ENCODE measurements at places on chromosomes 4 and X.

GRCh38 chr4:122882857-122883735 is 39.3 kb downstream of the NUDT6 start:
- DNase-seq: no peak

- no peak for DNase-seq
Observed at GRCh38 chr4:127809173-127809800, 27.2 kb downstream of the HSPA4L start.

- no peak for DNase-seq
Observed at GRCh38 chr4:73303711-73304110, 45.1 kb upstream of the ANKRD17 start.

- no peak for DNase-seq
Observed at GRCh38 chr4:129377131-129377845, 281.3 kb downstream of the C4orf33 start.

GRCh38 chr4:139940600-139940999 is 213.4 kb downstream of the MAML3 start:
- no peak for DNase-seq

- DNase-seq: no peak
Observed at GRCh38 chrX:109952985-109953905, 49.7 kb upstream of the TMEM164 start.

DNA sequence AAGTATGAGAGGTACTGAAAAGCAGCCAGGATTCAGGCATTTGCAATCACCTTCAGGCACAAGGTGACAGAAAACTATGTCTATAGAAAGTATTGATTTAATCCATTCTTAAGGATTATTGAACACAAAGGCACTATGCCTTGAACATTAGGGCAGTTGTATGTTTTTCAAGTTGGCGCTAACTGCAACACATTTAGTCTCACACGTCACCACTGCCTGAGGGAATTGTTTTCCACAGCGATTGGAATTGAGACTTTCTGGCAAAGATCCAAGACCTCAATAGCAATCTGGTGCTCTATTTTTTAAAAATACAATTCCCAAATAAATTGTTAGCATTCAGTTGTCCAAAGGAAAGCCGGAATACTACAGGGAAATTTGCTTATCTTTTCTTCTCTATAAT is 52.7 kb upstream of the FTHL17 start:
- DNase-seq: no peak

GRCh38 chr4:165208741-165209388 is 1.5 kb downstream of the KLHL2 start:
- DNase-seq: no peak

DNA sequence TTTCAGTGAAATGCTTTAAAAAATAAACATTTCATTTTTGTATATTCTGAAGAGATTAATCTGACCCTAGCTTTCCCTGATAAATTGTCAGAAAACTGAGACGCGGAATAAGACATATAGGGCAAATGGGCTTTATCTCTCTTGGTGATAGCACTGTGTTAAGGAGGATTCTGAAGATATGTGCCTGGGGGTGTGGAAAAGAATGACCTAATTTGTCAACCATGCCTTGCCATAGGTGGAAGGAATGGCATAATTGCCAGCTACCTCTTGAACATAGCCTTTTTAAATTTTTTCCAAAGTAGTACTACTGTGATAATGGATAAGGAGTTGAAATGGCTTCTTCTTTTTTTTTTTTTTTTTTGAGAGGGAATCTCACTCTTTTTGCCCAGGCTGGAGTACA is 11.7 kb downstream of the JADE1 start:
- no peak for DNase-seq

DNA sequence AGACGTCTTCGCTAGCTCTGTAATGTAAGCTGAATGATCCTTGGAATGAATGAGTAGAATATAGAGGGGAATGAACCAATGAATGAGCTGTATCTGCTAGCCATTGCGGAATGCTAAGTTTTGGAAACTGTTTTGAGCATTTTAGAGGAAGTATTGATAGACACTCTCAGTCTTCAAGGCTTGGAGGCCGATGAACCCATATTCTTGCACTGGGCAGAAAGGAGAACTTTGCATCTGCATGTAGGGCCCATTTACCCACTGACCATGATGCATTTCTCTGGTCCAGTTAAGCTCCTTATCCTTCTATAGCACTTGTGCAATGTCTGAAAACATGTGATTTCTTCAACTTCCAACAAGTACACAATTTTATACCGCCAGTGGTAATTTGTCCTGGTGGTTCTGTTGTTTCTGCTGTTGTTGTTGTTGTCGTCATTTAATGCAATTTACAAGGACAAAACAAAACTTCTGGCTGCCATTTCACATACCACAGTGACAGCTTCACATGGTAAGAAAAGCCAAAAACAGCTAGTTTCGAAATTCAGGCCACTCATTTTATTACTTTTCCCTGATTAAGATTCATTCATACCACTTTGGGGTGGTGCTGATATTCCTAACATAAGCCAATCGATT is 85.0 kb upstream of the MTM1 start:
- no peak for DNase-seq

DNA sequence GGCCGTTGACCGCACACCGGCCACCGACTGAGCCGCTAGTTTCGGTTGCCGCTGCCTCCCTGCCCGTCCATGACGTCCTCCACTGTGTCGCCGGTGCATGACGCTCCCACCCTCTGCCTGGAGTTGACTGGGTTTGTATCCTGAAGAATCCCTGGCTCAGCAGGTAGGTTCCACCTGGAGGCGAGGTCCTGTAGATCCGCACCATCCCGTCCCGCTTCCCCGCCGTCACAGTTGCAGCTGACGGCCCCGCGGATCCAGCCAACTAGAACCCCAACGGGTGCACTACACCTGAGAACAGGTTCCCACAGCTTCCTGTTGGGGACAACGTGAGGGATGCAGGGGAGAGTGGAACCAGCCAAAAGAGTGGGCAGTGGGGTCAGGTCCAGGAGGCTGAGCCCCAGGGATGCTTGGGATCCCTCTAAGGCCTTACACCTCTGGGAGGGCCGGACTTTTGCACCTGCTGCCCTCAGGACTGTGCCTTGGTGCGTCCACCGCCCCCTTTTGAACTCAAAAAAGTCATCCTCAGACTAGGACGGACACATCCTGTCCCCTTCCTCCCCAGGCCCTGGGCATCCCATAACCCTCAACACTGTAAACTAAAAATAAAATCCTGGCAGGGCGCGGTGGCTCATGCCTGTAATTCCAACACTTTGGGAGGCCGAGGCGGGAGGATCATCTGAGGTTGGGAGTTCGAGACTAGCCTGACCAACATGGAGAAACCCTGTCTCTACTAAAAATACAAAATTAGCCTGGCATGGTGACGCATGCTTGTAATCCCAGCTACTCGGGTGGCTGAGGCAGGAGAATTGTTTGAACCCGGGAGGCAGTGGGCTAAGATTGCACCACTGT is 1.1 kb upstream of the SLBP start:
- peak; percentile 48 for DNase-seq

DNA sequence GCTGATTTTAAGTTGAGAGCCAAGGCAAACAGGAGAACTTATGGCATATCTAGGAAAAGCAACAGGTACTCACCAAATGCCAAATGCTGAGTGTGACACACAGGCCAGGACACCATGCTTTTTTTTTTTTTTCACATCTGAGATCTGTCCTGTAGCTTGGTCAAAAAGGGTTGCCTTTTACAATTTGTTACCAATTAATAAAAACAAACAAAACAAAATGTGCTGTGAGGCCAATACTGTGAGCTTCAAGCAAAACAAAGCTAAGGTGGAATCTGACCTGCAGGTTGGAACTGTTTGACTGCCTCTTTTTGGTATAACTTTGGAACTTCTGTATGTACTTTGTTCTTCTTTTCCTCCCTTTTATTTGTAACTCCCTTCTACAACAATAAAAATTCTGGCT is 548.5 kb upstream of the IGFBP7 start:
- DNase-seq: no peak

GRCh38 chrX:120560842-120561633 is at the start of gene CUL4B:
Gene CUL4B, minus strand, starts transcription at chrX:120560962. Its CDS starts 324 bp downstream, at chrX:120560638.
- DNase-seq: peak; percentile 95

- DNase-seq: no peak
Observed at GRCh38 chr4:159145992-159146330, 43.1 kb downstream of the RAPGEF2 start.

- DNase-seq: peak; percentile 19
Observed at GRCh38 chr4:76758290-76758882, 139.6 kb downstream of the SOWAHB start.

DNA sequence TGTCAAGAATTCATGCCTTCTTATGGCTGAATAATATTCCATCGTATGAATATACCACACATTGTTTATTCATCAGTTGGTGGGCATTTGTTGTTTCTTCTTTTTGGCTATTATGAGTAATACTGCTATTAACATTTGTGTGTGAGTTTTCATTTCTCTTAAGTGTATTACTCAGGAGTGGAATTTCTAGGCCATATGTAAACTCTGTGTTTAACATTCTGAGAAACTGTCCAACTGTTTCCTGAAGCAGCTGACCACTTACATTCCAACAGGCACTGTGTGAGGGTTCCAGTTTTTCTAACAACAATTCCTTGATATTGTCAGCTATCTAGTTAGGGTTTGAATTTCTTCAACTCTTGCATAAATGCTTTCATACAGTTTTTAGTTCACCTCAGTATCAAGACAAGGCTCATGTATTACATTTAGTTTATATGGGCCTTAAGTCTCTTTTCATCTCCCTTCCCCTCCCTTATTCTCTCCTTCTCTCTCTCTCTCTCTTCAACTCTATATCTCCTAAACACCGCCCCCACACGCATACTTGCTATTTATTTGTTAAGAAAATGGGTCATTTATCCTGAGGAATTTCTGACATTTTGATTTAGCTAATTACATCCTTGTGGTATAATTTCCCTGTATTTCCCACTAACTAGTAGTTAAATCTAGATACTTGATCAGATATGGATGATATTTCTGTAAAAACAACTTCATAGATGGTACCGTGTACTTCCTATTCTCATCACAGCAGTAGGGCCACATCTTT is 77.4 kb downstream of the WDR19 start:
- DNase-seq: no peak

DNA sequence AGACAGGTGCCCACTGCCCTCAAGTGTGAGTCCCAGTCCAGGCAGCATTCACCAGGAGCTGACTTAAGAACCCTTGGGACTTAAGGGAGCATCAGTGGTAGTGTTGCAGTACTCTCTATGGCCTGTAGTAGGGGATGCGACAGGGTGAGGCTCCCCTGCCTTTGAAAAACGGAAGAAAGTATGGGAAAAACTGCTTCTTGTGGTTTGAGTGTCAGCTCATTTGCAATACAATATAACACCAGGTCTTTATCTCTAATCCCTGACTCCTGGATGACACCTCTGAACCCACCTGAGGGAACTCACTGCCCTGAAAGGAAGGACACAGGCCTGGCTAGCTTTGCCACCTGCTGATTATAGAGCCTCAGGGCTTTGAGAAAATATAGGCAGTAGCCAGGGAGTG is 176.0 kb downstream of the SMARCA1 start:
- DNase-seq: no peak

DNA sequence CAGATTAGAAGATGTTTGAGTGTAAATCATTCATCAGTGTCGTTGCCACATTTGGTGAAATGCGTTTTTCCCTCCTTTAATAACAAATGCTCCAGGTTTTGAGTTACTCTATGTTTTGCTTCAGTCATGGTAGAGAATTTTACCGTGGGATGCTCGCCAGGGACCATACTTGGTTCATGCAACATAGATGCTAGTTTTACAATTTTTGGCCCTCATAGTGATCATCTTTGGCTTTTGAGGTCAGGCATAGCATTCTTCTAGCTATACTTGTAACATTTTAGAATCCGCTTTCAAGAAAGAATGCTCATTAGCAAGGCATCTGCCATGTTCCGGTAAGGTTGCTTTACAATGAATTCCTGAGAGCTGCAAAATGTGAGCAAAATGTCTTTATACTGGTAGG is 147.2 kb downstream of the SPCS3 start:
- no peak for DNase-seq

DNA sequence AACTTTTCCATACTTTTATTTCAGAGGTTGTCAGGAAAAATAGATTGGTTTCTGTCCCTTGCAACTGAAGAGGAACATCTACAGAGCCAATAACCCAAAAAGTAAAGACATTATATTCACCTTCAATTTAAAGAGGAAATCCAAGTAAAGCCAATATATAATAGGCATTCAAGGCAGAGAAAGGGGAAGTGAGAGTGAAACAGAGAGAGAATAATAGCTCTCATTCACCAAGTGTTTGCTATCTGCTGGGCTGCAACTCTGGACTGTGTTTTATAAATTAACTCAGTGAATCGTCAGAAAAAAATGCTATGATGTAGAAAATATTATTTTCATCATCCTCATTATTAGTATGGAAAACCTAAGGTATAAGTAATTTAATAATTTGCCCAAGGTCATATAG is 448.5 kb downstream of the TRAM1L1 start:
- peak; percentile 33 for DNase-seq

GRCh38 chrX:150694738-150695410 is 1.7 kb downstream of the MTMR1 start:
- peak; percentile 32 for DNase-seq

DNA sequence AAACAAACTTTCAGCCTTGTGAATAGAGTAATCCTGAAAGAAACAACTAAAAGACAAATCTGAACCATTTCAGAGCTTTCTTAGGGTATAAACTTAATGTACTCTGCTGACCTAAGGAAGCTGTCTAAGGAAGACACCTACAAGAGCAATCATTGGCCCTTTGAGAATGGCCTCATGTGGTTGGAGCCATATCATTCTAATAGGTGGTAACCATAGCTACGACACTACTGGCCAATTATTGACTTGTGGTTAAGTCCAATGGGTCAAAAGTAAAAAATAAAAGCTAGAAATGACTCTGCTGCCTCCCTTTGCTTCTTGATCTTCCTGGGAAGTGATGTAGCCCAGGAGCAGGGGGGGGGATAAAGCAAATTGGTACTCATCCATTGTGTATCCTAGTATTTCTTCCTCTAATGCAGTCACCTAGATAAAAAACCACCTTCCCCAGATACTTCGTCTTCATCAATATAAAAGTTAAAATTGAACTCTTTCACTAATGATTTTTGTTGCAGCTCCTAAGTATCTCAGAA is 547.0 kb downstream of the ARAP2 start:
- no peak for DNase-seq

DNA sequence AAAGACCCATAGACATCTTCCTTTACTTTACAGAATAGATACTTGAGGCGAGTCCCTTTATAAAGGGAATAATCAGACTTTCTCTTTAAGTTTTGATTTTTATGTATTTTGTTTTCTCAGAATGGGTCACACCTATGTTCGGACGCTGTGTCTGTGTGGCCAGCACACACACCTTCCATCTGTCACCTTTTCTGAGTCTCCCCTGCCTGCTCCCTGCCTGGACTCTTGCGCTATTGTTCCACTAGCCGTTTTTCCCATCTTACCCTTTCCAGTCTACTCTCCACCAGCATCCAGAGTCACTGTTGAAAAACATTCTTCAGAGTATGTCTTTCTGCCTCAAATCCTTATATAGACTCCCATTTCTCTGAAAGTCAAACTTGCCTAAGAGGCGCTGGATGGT is 236.1 kb downstream of the MAML3 start:
- DNase-seq: no peak

DNA sequence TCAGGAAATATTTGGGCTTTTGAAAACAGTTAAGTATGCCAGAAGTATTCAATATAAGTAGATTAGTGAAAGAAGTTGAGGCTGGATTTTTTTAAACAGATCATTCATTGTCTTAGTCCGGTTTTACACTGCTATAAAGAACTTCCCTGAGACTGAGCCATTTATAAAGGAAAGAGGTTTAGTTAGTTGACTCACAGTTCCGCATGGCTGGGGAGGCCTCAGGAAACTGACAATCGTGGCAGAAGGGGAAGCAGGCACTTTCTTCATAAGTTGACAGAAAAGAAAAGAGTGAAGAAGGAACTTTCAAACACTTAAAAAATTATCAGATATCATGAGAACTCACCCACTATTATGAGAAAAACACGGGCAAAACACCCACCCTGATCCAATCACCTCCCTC is 31.1 kb upstream of the CYLC1 start:
- no peak for DNase-seq

Measured in RPMI8226 (cell line).